ENCODE measurements at places on chromosomes 2 and 18. TPM values are rescaled to one million over a fixed set of nuclear protein-coding genes. Genes with fewer than 3 reads are reported as not detected.

GRCh38 chr18:64668461-64668962, 519.6 kb upstream of the LINC00305 start:
- no peak for DNase-seq

- no peak for DNase-seq
These were observed 331.1 kb downstream of the GULP1 start for GRCh38 chr2:188622601-188623260.

Gene DCDC2C
- total RNA-seq, result not detected

- DNase-seq, result no peak
These were observed 56.7 kb downstream of the NFATC1 start for GRCh38 chr18:79452190-79452990.

GRCh38 chr2:110858135-110858725, 125.9 kb downstream of the ACOXL start:
- DNase-seq, result no peak

DNA sequence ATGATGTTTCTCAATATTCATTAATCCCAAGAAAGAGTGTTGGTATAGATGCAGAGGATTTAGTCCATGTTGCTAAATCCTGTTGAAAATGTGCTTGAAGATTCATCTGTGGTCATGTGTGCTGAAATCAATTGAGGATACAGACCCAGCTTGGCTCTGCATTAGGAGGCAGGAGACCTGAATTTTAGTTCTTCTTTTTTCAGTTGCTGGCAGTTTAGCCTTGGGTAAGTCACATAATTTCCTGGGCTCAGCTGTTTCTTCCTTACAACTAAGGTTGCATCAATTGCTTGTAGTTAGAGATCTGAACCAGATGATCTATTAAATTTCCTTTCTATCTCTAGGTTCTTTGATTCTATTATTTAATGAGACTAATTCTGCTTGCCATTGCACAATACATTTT, 54.4 kb downstream of the SETBP1 start:
- no peak for DNase-seq

Gene NT5C1B
- not detected for total RNA-seq

DNA sequence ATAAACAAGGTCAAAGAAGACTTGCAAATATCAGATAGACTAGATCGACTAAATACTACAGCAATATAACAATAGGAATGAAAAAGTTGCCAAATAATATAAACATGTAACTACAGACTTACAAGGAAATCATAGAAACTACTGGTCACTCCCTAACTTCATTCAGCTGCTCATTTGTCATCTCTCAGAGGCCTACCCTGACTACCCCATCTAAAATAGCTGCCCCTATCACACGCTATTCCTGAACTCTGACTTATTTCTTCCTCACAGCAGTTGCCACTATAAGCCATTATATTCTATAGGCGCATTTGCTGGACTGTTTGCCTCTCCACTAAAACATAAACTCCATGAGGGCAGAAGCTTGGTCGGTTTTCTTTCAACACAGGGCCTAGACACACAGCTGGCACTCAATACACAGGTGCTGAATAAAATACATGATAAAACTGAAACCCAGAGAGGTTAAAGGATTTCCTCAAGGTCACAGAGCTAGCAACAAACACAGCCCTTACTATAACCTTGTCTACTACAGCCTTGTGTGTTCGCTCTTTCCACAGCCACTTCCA, 1.8 kb downstream of the STRN start:
- no peak for DNase-seq

GRCh38 chr18:48709371-48710062, 170.7 kb downstream of the CTIF start:
- no peak for DNase-seq

DNA sequence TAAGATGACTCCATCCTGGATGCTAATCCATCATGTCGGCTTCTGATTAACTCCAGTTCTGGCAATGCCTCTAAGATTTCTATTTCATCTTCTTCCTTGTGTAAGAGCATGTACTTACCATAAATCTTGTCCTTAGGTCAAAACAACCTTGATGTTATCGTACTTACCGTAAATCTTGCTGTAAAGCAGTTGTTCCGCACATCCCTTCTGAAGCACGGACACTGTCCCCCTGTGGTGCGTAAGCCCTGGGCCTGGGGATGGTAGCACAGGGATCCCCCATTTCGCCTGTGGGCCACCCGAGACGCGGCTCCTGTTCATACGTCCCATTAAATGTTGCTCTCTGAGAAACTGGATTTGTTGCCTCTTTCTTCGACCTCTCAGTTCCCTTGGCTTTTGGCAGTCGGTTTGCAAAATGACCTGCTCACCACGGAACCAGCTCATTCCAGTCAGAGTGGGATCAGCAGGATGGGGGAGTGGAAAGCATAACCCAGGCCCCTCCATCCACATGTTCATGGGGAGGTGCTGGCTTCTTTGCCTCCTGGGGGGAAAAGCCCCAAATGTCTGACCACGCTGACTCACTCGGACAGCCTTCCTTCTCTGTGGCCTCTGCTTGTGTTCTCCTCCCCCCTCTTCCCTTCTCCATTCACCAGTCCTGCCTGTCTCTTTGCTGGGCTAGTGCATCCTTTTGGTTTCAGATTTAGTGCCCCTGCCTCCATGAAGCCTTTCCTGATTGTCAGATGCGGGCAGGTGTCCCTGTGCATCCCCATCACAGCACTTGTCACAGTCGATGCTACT, 49.9 kb downstream of the RAB31 start:
- no peak for DNase-seq

DNA sequence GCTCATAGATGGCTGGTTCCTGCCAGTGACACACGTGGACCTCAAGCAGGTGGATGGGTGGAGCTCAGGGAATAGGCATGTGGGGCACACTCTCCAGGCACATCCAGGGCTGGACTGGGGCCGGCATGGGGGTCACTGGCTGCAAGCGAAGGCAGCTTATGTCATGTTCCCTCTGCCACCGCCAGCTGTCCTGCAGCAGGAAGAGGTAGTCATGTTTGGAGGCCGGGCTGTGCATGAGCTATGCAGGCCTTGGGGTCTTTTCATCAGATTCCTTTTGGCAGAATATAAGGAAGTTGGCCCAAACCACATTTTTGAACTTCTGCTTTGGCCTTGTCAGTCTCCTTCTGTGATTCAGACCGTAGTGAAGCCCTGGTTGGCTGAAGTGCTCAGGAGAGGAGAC, 61.5 kb downstream of the AGAP1 start:
- no peak for DNase-seq

GRCh38 chr2:239322416-239323086, 78.3 kb downstream of the HDAC4 start:
- DNase-seq, result no peak

DNA sequence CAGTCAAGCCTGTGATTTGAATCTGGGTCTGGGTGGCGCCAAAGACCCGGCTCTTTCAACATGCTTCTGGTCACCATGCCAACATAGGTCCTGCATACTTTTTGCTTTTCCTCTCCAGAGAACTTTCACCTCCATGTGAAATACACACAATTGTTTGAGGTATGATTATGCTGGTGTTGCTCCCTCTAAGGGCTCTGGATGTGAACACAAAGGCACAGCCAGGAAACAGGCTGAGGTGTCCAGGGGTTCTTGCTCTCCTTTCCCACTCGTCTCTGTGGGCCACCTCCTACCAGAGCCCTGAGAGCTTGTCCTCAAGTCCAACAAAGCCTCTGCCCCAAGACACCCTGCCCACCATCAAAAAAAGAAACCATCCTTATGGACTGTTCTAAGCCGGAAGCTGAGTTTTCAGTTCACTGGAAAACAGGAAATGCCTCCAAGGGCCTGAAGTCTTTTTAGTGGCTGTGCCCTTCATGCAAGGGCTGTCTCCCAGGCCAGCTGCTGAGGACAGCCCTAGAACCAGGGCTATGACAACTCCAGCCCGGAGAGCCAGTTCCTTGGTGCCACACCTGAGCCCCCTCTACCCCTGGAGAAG, 100.2 kb upstream of the EPAS1 start:
- no peak for DNase-seq

Gene EPB41L3
- total RNA-seq, result 41.7 TPM

DNA sequence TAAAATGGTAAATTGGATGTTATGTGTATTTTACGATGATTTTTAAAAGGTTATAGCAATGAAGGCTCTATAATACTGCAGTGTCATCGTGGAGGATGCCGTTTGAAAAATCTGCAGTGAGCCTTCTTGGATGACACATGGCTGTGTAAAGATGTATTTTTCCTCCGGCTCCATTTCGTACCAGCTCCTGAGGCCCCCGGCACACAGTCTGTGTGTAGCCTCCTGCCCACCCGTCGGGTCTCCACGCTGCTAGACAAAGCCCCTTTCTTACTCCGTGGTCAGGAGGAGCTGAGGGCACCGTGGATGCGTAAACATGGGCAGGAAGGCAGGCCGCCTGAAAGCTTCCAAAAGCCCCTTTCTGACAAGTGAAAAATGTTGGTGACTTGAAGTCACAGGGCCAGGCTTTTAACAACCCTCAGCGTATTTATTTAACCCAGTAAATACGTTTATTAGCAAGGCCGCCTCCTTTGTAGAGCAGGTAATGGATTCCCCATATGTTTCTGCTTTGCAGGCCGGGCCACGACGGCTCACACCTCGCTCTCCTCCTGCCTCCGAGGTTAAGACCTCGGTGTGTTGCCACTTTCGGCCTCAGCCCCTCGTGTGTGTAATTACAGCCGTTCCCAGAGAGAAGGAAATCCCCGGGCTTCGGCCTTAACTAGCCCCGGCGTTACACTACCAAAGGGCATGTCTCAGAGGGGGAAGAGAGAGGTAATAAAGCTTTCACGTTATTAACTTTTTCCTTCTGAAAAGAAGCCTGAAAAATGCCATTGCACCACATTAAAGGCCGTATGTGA, 72.8 kb downstream of the DDX1 start:
- DNase-seq, result no peak

Gene TCF23
- not detected for total RNA-seq

GRCh38 chr2:39164089-39164488, 43.2 kb upstream of the SOS1 start:
- DNase-seq, result no peak

GRCh38 chr18:41462946-41463345, 492.1 kb upstream of the PIK3C3 start:
- DNase-seq, result no peak

Gene VWA3B
- 0.47 TPM for total RNA-seq

Gene PAX3
- not detected for total RNA-seq

DNA sequence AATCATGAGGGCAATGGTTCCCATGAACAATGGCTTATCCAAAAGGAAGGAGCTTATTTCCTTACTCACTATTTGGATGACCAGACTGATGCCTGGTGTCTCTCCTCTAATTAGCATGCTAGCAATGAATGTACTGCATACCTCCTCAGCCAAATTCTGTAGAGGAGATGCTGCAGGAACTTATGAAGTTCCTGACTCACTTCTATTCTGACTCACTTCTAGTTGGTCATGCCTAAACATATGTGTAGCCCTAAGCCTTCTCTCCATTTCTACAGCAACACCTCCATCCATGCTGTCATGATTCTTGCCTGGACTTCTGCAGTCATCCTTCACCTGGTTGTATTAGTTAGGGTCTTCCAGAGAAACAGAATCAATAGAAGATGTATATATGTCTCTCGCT, 59.9 kb upstream of the MRPS9 start:
- DNase-seq, result no peak

DNA sequence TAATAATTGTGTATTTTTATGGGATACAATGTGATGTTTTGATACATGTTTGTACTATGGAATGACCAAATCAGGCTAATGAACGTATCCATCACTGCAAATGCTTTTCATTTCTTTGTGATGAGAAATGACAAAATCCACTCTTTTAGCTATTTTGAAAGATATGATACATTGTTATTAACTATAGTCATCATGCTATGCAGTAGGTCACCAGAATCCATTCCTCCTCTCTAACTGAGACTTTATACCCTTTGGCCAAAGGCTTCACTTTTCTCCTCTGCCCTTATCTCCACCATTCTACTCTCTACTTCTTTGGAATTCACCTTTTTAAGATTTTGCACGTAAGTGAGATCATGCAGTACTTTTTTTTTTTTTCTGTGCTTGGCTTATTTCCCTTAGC, 44.5 kb upstream of the TMEM17 start:
- DNase-seq, result no peak

Gene INHA
- 1.7 TPM for total RNA-seq

Gene POTEJ
- total RNA-seq, result 0.19 TPM

Gene SALL3
- total RNA-seq, result 0.51 TPM

- no peak for DNase-seq
These were observed 71.1 kb downstream of the DOCK10 start for GRCh38 chr2:224971214-224971613.

GRCh38 chr2:2699121-2699505, 368.0 kb upstream of the MYT1L start:
- DNase-seq, result no peak

Gene FAP
- total RNA-seq, result not detected

Gene RAX
- total RNA-seq, result not detected

DNA sequence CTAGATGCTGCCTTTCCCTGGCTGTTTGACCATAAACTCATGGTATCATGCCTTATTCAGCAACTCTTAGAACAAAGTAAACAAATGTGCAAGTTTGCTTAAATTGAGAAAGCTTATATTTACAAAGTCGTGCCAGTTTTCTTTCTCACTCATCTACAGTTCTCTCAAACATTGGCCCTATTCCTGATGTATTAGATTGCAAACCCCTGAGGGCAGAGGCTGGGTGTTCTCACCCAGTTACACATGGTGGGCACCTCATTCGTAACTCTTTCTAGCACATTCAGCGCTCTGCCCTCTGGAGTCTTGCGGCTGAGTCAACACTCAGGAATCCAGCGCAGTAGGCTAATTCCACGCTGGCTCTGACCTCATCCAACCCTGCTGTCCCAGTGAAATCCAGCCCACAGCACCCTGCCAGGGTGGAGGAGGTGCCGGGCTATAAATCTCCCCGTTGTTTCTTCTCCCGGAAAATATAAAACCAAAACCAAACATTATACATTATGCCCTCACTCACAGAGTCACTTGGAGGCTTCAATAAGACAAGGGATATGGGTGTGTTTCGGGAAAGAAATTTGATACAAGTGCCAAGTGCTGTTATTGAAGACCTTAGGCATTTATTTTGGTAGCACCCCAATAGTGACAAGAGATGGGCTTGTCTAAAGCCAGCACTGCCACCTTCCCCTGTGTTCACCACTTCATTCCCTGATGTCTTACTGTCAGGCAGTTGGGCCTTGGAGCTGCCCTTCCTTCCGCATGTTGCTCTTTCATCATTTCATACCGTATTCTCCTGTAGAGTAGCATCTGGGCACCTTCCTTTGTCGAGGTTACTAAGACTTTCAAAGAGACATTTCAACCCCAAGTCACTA, 287.4 kb downstream of the PRKCE start:
- no peak for DNase-seq

Gene SCN9A
- 23.7 TPM for total RNA-seq

DNA sequence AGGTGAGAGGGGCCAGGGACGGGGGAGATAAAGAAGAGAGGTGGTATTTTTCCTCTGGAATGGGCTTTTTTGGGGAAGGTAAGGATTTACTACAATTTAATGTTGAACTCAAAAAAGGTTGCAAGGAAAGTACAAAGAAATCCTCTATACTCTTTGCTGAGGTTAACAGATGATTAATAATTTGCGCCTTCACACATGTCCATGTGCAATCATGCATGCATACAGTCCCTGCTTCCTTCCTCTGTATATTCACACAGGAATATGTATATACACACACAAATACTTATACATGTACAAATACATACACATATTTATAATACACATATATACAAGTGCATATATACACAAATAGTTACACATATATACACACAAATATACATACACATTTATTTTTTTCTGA, 193.4 kb downstream of the NBAS start:
- DNase-seq, result no peak

- no peak for DNase-seq
These were observed 77.6 kb upstream of the SEC11C start for GRCh38 chr18:59061914-59062642.

Gene APCDD1
- 10.9 TPM for total RNA-seq
